ENCODE measurements at places on chromosomes 5 and 9.

DNA sequence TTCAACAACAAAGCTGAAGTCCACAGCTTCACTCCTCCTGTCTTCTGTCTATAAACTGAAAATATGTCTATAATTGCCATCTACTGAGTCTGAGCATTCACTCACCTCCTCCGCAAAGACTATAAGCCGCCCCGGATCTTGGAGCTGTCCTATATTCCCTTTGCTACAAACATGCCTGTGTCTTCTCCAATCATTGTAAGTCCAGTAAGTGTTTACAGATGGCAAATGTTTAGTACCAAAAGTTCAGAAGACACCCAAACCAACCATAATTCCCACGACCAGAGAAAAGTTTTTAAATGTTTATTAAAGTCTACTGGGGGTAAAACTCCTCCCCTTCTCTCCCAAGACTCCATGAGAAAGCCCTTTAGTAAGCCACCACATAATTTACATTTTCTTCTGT lies 80.9 kb downstream of the EBF1 start:
- no peak for DNase-seq

GRCh38 chr5:158522776-158523175 lies 576.9 kb downstream of the EBF1 start:
- no peak for DNase-seq

GRCh38 chr5:164597293-164597900 lies 1092.0 kb downstream of the MAT2B start:
- DNase-seq, result no peak

DNA sequence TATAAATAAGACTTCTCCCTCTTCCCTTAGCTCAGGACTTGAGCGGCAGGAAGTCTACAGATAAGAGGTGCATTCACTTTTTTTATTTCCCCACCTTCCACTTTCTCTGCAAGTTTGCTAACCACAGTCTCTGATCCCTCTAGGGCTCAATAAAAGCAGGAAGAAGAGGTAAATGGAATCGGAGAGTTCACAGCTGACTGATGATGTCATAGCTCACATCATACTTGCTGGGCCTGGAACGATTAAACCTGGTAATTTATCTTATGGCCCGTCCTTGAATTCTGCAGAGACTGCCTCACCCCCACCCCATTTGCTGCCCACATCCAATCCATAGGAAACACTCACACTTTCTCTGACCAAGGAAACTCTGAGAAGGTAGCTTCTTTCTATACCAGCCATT lies 62.9 kb downstream of the DRD1 start:
- no peak for DNase-seq

GRCh38 chr5:95768731-95769130 lies 37.6 kb downstream of the RHOBTB3 start:
- DNase-seq, result no peak

DNA sequence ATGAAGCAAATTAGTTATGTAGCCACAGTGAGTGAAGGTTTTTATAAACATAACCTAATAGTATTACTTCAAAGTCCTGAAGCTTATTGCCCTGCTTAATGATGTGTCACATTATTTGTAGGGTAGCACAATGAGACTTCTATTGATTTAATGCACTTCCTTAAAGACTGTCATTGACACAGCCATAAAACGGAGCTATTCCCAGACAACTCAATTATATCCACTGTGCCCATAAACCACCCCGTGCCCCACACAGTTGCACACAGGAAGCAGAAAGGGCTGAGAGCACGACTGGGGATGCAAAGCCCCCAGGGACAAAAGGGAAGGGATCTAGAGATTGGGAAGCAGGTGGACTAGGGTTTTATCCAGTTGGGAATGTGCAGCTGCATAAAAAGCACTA lies 37.0 kb downstream of the TRIM32 start:
- DNase-seq, result no peak

GRCh38 chr5:756865-757345 lies 27.6 kb downstream of the ZDHHC11B start:
- DNase-seq, result no peak

GRCh38 chr9:101018467-101018866 lies 10.1 kb upstream of the PLPPR1 start:
- DNase-seq, result no peak

GRCh38 chr5:64923151-64923685 lies 154.5 kb downstream of the CWC27 start:
- DNase-seq, result no peak

GRCh38 chr5:153774686-153775085 lies 264.0 kb downstream of the FAM114A2 start:
- no peak for DNase-seq

- DNase-seq, result no peak
Observed at GRCh38 chr9:107260437-107261081, 22.5 kb upstream of the RAD23B start.

DNA sequence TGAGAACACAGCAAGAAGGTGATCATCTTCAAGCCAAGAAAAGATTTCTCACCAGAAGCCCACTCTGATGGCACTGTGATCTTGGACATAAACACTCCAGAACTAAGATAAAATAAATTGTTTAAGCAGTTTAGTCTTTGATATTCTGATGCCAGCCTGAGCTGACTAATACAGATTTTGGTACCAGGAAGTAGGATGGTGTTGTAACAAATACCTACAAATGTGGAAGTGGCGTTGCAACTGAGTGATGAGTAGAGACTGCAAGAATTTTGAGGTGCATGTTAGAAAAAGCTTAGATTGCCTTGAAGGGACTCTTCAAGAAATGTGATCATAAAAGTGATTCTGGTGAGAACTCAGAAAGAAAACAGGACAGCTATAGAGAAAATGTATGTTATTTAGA lies 592.4 kb upstream of the DAB2 start:
- no peak for DNase-seq

- no peak for DNase-seq
Observed at GRCh38 chr9:123561046-123561445, 205.0 kb downstream of the CRB2 start.

- DNase-seq, result no peak
Observed at GRCh38 chr9:107816561-107817021, 327.0 kb upstream of the KLF4 start.

- no peak for DNase-seq
Observed at GRCh38 chr9:112839331-112839730, 51.3 kb downstream of the SLC46A2 start.

- no peak for DNase-seq
Observed at GRCh38 chr5:96772542-96772941, 35.2 kb downstream of the ERAP1 start.

GRCh38 chr5:90475436-90475980 lies 844 bp downstream of the POLR3G start:
- no peak for DNase-seq

DNA sequence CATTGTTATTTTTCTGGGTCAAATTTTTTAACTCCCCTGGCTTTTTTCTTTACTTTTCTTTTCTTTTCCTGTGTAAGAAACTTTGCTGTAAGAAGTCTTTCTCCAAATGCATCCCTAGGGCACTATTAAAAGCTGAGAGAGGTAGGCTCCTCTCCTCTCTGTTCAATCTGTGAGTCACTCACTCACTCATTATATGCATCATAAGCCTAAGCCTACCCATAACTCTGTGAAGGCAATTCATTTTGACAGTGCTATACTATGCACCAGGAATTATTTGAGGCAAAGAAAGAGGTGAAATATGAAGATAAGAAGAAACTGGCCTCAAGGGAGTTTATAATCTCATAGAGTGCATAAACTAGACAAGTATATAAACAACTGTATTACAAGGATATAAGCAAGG lies 67.9 kb upstream of the PRR16 start:
- no peak for DNase-seq

- no peak for DNase-seq
Observed at GRCh38 chr9:1880038-1880565, 135.0 kb upstream of the SMARCA2 start.
